ENCODE measurements at places on chromosomes 16 and 17.
A peak's percentile ranks its signal among the peaks of the same experiment; 100 is the strongest.

- peak; percentile 73 for DNase-seq
These were observed 673.8 kb downstream of the MAF start for GRCh38 chr16:78926723-78927210.

- DNase-seq: no peak
These were observed 35.1 kb downstream of the GRB2 start for GRCh38 chr17:75370286-75370915.

DNA sequence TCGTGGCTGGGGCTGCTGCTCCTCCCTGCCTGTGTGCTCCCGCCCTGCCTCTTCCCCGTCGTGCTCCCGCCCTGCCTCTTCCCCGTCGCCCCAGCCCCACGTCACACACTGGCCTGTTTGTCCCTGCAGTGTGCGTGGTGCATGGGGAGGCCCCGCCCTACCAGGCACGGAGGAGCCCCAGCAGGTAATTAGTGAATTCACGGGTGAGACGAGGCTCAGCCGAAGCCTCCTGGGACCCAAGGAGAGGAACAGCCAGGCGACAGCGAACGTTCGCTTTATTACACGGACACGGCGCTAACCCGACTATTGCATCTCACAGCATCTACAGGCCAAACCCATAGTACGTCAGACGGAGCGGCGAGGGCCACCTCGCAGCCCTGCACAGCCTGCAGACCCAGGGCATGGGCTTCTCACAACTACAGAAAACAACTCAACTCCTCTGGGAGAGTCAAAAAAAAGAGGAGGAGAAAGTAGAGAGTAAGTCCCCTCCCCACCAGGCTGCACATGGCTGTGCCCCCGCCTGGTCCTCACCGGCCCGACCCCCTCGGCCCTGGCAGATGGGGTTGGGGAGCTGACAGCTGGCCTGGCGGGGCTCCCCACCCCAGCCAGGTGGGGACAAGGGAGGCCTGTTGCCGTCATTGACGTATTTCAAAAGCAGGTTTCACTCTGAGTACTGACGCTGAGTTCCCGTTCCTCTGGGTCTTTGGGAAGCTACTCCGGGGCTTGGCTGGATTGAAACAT is 4.3 kb upstream of the PABPN1L start:
- no peak for DNase-seq

GRCh38 chr16:67902831-67903230 is 9.8 kb downstream of the PSKH1 start:
- no peak for DNase-seq

DNA sequence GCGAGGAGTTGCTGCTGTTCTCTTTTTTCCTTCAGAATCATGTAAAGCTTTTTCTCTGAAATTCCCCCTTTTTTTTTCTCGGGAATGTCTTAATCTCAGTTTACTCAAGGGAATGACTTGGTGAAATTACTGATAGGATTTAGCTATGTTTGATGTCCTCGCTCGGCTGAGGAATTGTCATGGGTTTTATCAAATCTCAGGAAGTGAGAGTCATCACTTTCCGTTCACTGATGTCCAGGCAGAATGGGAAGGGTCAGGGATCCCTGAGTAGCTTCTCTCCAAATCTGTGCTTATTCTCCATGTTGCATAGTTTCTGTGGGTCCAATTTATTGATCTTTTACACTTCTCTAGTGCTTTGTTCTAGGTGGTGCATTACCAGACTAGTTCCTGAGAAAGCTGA is 6.3 kb downstream of the IGSF6 start:
- no peak for DNase-seq

DNA sequence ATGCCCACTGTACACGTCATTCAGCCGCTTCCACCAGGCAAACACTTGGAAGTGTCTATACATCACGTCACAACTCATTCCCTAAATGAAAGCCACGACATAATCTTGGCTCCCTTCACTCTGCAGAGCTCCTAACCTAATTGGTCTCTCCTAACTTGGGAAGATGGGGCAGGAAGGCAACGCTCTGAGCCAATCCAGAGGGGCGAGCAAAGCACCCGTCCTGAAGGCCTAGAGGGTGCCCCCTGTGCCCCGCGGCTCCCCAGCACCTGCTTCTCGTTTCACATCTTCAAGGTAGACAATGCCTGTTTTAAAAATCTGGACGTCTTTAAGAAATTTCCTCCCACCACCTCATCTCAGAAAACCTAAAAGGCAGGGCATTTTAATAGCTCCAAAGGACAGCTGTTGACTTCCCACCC is 1.0 kb downstream of the CSNK2A2 start:
- no peak for DNase-seq

GRCh38 chr16:19677402-19677801 is 40.6 kb downstream of the KNOP1 start:
- DNase-seq: no peak

- no peak for DNase-seq
These were observed 14.7 kb downstream of the NXN start for GRCh38 chr17:964876-965275.

GRCh38 chr17:44083250-44083849 is 12.8 kb downstream of the G6PC3 start:
- no peak for DNase-seq

GRCh38 chr16:83899272-83899897 is 470 bp downstream of the MLYCD start:
- DNase-seq: no peak

DNA sequence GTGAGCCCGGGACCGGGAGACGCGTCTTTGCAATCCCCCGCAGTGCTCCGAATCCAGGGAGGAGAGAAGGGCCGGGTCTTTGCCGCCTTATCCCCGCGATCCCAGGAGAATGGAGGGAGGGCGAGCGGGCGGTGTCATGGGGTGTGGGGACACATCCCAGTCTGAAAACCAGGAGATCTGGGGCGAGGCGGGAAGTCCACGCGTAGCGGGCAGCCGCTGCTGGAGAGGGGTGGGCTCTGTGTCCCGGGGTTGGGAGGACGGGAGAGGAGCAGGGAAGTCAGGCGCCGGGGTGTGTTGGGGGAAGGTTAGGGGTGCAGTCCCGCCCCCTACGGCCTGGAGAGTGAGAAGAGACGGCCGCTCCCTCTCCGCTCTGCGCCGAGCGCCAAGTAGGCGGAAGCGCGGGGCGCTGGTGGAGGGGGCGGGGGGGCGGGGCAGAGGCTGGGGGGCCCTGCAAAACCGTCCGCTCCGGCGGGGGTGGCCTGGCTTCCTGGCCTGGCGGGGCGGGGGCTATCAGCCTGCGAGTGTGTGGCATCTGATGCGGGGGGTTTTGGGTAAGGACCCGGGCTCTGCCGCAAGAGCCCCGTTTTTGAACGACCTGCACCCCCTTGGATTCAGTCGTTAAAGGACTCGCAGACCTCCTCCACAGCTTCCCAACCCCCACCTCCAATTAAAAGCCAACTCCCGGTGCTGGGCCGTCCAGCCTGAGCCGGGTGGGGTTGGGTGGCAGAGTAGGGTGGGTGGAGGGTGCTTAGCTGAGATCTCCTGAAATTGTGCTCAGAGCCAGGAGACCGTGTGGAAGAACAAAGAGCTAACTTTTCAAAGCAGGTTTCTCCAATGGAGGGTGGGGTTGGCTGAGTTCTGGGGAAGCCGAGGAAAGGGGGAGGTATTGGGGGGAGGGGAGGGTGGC is 654 bp downstream of the LASP1 start:
- peak; percentile 45 for DNase-seq

GRCh38 chr17:66966704-66967418 is 2.4 kb downstream of the CACNG4 start:
- DNase-seq: no peak

- DNase-seq: no peak
These were observed 2.7 kb downstream of the B9D1 start for GRCh38 chr17:19359856-19360255.

DNA sequence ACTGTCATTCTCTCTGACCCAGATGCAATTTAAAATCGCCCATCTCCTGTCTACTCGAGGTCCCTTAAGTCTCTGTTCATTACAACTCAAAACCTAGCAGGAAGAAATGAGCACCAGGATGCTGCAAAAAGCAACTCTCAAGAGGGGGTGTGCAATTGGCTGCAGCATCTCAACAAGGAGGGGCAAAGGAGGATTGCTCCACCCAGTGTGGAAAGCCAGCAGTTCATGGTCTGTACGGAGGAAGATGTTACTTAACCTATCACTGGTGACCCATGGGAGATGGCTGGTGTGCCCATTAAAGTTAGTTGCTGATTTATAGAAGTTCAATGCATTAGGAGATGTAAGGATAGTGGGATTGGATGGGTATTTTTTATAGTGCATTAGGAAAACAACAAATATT is 147.4 kb downstream of the CDK5R1 start:
- DNase-seq: no peak

- no peak for DNase-seq
These were observed 222.8 kb downstream of the CCDC182 start for GRCh38 chr17:57522042-57523005.

- DNase-seq: no peak
These were observed 145.2 kb downstream of the WSCD1 start for GRCh38 chr17:6215071-6216035.

DNA sequence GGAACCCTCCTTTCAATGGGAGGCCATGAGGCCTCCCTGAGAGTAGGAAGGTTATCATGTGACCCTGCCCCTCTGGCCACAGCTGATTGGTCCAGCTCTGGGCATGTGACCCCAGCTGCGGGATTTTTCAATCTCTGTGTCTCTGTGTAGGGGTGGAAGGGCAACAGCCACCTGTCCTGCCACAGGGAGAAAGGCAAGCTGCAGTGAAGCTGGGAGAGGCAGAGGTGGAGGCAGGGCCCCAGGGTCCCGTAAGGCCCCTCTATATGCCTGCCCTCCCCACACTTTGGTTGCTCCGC is 10.9 kb downstream of the DNAAF8 start:
- DNase-seq: no peak

GRCh38 chr16:88345721-88346560 is 36.8 kb upstream of the ZNF469 start:
- DNase-seq: no peak

GRCh38 chr17:42526031-42526444 is 10.0 kb upstream of the NAGLU start:
- DNase-seq: no peak

DNA sequence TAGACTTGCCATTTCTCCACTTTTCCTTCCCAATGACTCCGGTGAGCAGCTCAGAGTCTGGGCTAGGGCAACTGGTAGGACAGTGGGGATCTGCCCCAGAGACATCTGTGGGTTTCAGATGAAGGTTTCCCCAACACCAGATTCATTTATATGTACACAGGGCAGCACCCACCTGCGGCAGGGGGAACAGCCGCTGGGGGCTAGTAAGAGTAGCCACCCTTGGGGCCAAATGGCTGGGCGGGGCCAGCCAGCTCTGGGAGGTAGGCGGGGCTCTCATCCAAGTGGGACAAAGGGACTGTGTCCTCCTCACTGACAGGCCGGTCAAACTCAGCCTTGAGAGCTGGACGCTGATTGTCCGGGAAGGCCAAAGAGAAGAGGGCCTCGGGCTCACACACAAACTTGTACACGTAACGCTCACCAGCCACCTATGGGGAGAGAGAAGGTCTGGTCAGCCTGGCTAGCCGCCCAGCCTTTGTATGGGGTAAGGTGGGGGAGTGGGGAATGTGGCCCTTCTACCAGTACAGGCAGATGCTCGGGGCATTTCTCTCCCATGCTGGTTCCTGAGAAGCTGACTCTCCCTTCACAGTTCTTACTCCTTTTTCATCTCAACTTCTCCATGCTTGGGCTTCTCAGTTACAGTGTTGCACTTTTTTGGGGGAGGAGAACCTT is 17.7 kb downstream of the ETV4 start:
- no peak for DNase-seq

GRCh38 chr17:2124391-2124790 is 69.5 kb downstream of the HIC1 start:
- no peak for DNase-seq

GRCh38 chr16:48123104-48123788 is 32.5 kb downstream of the ABCC12 start:
- DNase-seq: no peak

DNA sequence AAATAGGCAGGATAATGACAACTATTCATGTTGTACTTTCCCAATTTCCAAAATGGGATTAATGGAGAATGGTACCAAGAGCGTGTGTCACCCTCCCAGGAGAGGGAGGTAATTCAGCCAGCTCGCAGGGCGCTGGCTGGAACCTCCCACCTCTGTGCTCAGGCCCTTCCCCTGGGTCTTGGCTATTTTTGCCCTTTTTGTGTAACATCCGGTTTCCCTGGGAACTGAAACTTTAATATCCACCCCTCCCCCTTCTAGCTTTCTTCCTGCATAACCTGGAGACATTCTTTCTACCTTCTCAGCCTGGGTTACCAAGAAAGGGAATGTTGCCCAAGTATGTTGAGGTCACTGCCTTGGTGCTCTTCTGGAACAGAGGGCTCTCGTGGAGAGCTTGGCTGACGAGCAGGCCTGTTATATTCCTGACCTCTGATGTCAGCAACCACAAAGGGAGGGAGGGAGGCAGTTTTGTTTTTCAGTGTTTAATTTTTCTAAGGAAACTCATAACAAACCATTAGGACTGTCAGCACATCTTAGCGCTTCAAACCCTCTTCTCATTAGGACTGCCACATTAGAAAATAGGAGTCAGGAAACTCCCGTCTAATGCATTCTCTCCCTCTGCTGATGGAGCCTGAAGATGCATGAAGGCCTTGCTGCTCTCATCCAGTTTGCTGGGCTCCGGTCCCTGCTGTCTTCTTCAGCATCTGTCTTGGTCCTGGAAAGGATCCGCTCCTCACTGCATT is 25.6 kb downstream of the ITGB3 start:
- DNase-seq: no peak

DNA sequence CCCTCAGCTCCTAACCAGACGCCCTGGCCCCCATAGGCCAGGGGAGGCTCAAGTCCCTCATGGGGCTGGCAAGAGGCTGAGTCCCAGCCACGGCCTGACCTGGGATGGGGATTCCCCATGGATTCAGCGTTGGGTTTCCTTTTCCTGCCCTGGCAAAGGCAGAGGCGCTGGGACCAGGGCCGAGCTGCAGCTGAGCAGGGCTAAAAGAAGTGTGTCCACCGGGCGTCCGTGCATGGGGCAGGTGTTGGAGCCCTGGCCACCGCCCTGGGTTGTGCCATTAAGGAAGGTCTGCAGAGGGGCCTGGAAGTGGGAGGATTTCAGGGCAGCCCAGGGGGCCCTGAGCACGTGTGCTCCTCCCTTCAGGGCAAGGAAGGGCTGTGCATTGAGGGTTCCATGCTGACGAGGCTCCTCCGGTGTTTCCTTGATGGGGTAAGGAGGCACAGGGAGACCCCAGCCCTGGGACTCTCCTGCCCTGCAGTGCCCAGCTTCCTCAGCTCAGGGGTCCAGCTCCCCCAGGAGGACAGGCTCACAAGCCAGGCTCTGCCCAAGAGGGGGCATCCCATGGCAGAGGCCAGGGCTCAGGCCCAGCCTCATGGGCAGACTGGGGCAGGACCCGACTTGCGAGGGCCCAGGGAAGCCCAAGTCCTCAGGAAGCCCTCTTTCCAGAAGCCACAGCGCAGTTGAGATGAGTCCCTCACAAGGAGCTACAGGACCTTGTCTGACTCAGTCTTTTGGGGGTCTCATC is 10.1 kb downstream of the TBC1D26 start:
- no peak for DNase-seq

GRCh38 chr16:82460766-82461165 is 166.0 kb upstream of the CDH13 start:
- no peak for DNase-seq

GRCh38 chr17:28227316-28228108 is 91.5 kb upstream of the TMEM97 start:
- DNase-seq: peak; percentile 39

All from NCI-H1105 (cell line).